Muscle of leg (tissue), 16 donors: ENCODE measurements at places on chromosomes 16 and 17. TPM values are rescaled to one million over a fixed set of nuclear protein-coding genes. Genes with fewer than 3 reads are reported as not detected.

- no peak for DNase-seq
Observed at GRCh38 chr16:17354141-17354601, 116.6 kb downstream of the XYLT1 start.

- DNase-seq, result no peak
Observed at GRCh38 chr17:27433521-27433920, 22.7 kb upstream of the KSR1 start.

GRCh38 chr16:55454861-55455260, 24.1 kb upstream of the MMP2 start:
- DNase-seq, result no peak

- no peak for DNase-seq
Observed at GRCh38 chr16:67667453-67667816, 821 bp downstream of the C16orf86 start.

The GJD3 gene
- 0.18 TPM for total RNA-seq

The IRX3 gene
- total RNA-seq, result 4.8 TPM

The C1QTNF1 gene
- total RNA-seq, result 10.8 TPM
